Neural crest cell (in vitro differentiated cells): ENCODE measurements at places on chromosomes 4 and X. TPM values are rescaled to one million over a fixed set of nuclear protein-coding genes. Genes with fewer than 3 reads are reported as not detected.

The CXCR3 gene
- total RNA-seq, result not detected in 2 replicates

DNA sequence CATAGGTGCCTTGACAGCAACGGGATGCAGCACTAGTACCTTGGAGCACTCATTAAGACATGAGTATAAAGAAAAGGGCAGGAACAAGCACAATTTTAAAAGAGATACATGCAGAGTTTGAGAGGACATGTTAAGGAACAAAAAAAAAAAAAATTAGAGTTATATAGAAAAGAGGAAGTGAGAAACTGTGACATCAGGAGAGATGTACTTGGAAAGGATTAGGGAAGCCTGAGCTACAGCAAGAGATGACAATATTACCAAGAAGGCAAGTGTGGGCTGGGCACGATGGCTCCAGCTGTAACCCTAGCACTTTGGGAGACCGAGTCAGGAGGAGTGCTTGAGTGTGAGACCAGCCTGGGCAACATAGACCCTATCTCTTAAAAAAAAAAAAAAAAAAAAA lies 37.4 kb downstream of the GPR143 start:
- no peak for DNase-seq

DNA sequence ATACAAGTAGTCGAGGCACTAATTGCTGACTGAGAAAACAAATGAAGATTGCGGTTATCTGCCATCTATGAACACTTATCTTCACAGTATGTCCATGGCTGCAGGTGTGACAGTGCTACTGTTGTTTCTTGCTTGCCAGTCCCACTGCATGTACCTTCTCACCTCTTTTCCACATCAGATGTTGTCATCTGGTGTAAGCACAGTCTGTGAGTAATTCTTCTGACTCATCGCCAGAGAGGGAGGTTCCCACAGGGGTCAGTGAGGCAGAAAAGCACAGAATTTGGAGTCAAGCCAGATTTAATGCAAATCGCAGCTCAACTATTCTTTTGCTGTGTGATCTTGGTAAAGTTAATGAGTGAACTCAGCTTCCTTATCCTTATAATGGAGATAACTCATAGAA lies 144.4 kb downstream of the GLRA2 start:
- DNase-seq, result no peak

The PTPN13 gene
- total RNA-seq, result 65.6 and 70.5 TPM in 2 replicates

The ITGB1BP2 gene
- 7.1 and 10.2 TPM in 2 replicates for total RNA-seq

The GPM6B gene
- total RNA-seq, result 119 and 129 TPM in 2 replicates

The GJB1 gene
- total RNA-seq, result 12.3 and 12.4 TPM in 2 replicates
